Cardiac septum (tissue), 1 donor: ENCODE measurements at places on chromosomes 16 and 17. TPM values are rescaled to one million over a fixed set of nuclear protein-coding genes. Genes with fewer than 3 reads are reported as not detected.

KCNJ18 gene
- total RNA-seq, result not detected

DHRS7C gene
- 0.89 TPM for total RNA-seq

CPHXL2 gene
- total RNA-seq, result not detected

SLFN14 gene
- 0.08 TPM for total RNA-seq

KCNH4 gene
- total RNA-seq, result not detected

KRTAP16-1 gene
- total RNA-seq, result not detected

NXN gene
- total RNA-seq, result 14.3 TPM

NOTUM gene
- total RNA-seq, result 0.38 TPM

ERN1 gene
- 6.9 TPM for total RNA-seq

RNF43 gene
- 1.6 TPM for total RNA-seq
